ENCODE measurements at places on chromosomes 1 and 21.

- no peak for DNase-seq
Measured at GRCh38 chr1:160371756-160372155, 4.9 kb downstream of the NHLH1 start.

DNA sequence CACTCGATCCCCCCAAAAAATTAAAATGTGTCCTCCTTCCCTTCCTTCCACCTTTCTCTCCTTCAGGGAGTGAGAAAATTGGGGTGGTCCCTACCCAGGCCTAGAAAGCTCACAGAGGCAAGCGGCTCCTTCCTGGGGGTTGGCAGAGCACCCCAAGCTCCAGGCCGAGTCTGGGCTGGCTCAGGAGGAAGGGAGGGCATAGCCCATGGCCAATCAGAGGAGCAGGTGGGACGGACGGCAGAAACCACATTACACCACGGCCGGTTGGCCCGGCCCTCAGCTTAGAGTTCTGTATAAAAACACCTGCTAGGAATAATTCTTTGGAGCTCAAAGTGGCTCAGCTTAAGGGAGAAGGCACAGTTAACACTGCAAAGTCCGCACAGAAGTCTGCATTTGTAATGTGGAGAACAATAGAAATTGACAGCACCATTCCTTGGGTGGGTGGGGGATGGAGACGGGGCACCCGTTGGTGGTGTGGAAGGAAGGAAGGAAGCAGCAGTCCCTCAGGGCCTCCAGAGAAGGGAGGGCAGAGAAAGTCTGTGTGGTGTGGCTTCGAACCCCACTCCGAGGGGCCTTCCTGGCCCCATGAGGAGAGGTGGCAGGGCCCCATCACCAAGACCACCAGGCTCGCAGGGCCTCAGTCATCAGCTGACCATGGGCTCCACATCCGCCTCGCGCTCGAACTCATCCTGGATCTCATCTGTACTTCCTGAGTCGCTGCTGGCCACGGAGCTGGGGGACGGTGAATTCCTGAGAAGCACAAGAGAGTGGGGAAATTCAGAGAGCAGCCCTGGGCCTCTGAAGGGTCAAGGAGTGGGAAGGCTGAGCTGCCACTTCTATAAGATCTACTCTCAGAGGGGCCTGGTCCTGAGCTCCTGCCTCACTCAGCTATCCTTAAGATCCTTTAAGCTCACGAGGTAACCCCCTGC lies 5.8 kb upstream of the ALDH4A1 start:
- no peak for DNase-seq

GRCh38 chr1:84780000-84780716 lies 89.9 kb upstream of the SSX2IP start:
- DNase-seq: peak; percentile 23

GRCh38 chr21:16583556-16583955 lies 853.8 kb downstream of the USP25 start:
- no peak for DNase-seq

DNA sequence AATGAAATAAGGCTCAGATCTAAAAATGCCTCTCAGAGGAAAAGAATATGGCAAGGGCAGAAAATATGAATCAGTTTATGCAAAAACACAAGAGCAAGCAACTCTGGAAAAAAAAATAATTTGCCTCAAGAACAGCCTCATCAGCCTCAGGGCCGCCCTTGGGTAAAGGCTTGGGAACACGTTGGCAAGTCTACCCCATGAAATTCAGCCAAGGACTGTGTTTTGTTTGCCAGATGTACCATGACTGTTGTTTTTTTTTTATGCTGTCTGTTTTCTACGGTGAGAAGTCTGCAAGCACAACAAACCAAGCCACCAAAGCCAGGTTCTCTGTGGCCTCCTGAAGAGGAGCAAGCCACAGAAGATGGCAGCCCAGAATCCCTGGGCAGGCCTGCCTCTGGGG lies 18.0 kb downstream of the HHIPL2 start:
- DNase-seq: no peak
